Immature natural killer cell (primary cell): ENCODE measurements at places on chromosomes 7 and 10. TPM values are rescaled to one million over a fixed set of nuclear protein-coding genes. Genes with fewer than 3 reads are reported as not detected.

OR2A12 gene
- not detected for polyA plus RNA-seq

DNA sequence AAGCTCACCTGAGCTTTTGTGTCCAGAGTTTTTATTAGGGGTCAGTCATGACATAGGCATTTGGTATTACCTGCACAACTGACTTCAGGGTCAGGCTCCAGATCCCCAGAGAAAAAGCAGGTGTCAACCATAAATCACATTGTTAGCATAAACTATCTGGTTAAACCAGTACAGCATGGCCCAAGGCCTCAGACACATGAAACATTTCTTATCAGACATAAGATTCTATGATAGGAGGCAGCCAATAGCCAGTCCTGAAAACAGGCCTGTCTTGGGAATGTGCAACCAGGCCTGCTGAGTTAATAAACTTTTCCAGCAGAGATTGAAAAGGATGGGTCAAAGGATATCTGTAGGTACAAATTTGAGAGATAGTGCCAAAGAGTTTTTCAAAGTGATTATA, 116.1 kb downstream of the TPST1 start:
- H3K27ac ChIP-seq: no peak overlapping the region
- no peak for DNase-seq
- H3K4me3 ChIP-seq: no peak overlapping the region
- H3K4me1 ChIP-seq: no peaks in the 10 kb centered on the region
- H3K36me3 ChIP-seq: no peaks in the 10 kb centered on the region
- peaks cover 4% of the 10 kb centered on the region for H3K27me3 ChIP-seq

ABCB4 gene
- not detected for polyA plus RNA-seq

RARRES2 gene
- polyA plus RNA-seq: not detected

- H3K4me1 ChIP-seq: peaks cover 10% of the 10 kb centered on the region
- no peak overlapping the region for H3K4me3 ChIP-seq
- no peaks in the 10 kb centered on the region for H3K36me3 ChIP-seq
Observed at GRCh38 chr7:91082852-91083495, 181.3 kb upstream of the FZD1 start.

SNX10 gene
- polyA plus RNA-seq: 54.3 TPM

DNA sequence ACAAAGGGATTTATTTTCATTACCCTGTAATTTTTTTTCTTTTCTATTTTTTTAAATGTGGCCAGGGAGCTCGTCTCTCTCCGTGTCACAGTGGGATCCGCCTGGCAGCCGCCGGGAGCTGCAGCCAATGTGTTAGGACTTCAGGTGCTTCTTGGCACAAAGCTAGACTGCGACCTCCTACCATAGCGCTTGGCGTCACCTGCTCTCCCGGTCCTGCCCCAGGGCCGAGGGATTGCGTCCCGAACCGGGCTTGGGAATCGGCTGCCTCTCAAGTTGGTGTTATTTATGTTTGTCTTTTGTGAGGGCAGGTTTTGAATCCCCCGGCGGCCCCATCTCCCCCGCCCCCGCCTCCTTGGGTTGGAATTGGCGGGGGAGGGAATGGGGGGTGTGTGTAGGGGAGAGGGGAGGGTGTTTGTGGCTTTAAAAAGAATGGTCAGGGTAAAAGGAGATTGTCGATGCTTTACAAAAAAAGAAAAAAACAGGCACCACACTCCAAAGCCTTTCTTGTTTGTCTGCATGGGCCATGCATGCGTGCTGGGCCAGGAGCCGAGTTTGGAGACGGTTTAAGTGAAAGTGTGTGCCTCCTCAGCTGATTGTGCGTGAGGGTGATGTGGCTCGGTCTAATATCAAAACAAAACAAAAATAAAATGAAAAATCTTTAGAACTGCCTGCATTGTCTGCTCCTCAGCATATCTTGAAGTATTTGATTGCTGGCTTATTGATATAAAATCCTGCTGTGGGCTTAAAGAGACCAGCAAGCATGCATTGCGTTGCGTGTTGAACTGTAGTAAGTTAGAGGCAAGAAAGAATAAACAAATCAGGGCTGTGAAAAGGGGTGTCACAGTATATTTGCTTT, 1.2 kb downstream of the PPP1R9A start:
- peaks cover 58% of the 10 kb centered on the region for H3K4me1 ChIP-seq
- peaks cover 1% of the 10 kb centered on the region for H3K27me3 ChIP-seq
- peak overlapping the region; percentile 23 for H3K27ac ChIP-seq
- no peaks in the 10 kb centered on the region for H3K36me3 ChIP-seq
